ENCODE measurements at places on chromosomes 11 and 22.

- no peak for DNase-seq
These were observed 39.3 kb downstream of the LARGE1 start for GRCh38 chr22:33880986-33881385.

DNA sequence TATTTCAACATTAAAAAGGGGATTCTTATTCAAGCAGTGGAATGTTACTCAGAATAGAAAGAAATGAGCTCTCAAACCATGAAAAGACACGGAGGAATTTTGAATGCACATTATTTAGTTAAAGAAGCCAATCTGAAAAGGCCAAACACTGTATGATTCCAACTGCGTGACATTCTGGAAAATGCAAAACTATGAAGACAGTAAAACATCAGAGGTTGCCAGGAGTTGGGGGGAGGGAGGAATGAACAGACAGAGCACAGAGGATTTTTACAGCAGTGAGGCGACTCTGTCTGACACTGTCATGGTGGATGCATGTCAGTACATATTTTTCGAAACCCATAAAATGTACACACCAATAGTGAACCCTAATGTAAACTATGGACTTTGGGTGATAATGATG lies 22.9 kb upstream of the THY1 start:
- no peak for DNase-seq

- no peak for DNase-seq
These were observed 39.7 kb downstream of the YWHAH start for GRCh38 chr22:31983911-31984656.

GRCh38 chr22:19130959-19131684 lies at the start of gene TSSK2:
Gene TSSK2, plus strand, starts transcription at chr22:19131308. Its CDS starts 92 bp downstream, at chr22:19131400.
- DNase-seq = no peak

- no peak for DNase-seq
These were observed 30.3 kb downstream of the PRMT3 start for GRCh38 chr11:20417771-20418170.

- no peak for DNase-seq
These were observed 5.2 kb downstream of the SCYL1 start for GRCh38 chr11:65530157-65530496.

DNA sequence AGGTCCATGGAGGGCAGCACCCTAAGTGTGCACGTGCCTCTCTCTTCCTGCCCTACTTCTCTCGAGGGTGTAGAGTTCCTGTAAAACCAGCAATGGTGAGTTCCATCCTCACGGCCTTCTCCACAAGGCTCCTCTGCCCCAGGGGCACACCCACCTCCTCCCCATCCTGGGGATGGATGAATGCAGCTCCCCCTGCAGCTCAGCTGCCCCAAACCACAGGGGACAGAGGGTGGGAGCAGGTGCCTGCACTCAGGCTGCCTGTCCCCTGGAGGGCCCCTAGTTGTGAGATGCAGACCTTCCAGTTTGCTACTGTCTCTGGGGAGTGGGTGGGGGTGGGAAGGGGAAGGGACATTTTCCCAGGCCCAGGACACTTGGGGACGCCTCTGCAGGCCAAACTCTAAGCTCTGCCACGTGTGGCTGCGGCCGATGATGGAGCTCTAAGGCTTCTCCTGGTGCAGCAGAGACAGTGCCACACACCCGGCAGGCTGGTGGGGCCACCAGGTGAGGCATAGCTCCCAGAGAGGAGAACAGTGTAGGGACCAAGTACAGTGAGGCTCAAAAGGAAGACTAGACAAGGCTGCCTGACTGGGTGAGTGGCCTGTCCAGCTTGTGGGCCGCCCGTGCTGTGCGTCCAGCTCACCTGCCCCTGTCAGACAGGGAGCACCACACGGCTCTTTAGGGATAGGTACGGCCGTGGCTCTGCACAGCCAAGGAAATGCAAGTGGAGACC lies 540.9 kb downstream of the TBC1D22A start:
- no peak for DNase-seq

- no peak for DNase-seq
These were observed 558.6 kb downstream of the NTM start for GRCh38 chr11:131928992-131929391.

GRCh38 chr11:111157571-111157970 lies 88.0 kb upstream of the POU2AF2 start:
- no peak for DNase-seq

DNA sequence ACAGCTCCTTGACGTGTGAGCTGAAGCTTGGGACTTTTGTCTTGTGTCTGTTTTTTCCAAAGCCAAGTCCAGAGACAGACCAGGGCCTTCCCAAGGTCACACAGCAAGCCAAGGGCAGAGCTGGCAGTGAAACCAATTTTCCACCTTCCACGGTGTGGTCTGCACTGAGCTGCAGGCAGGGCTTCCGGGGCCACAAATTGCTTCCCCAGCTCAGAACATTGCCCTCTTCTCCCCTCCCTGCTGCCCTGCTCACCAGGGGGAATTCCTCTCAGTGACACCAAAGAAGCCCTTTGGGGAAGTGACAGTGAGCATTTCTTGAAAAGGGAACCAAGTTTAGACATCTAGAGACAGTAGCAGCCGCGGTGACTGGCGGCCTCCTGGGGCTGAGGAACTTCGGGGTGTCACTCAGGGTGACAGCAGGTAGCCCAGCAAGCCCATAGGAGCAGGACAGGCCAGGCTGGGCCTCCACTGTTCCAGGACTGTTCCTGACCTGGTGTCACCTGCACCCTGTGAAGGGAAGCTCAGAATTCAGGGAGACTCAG lies 9.2 kb downstream of the FXYD2 start:
- DNase-seq = no peak

DNA sequence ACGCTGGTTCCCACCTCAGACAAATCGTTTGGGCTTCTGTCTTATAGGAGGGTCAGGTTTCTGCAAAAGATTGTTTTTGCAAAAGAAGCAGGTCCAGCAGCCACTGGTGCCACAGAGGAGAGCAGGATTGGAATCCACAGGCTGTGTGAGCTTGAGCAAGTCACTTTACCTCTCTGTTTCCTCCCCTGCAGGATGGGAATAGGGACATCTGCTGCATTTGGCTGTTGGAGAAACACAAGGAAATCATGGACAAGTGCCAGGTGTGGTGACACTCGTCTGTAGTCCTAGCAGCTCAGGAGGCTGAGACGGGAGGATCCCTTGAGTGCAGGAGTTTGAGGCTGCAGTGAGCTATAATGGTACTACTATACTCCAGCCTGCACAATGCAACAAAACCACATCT lies 422.6 kb downstream of the MN1 start:
- DNase-seq = no peak

- no peak for DNase-seq
These were observed 233.4 kb upstream of the DDI1 start for GRCh38 chr11:103803062-103803461.

DNA sequence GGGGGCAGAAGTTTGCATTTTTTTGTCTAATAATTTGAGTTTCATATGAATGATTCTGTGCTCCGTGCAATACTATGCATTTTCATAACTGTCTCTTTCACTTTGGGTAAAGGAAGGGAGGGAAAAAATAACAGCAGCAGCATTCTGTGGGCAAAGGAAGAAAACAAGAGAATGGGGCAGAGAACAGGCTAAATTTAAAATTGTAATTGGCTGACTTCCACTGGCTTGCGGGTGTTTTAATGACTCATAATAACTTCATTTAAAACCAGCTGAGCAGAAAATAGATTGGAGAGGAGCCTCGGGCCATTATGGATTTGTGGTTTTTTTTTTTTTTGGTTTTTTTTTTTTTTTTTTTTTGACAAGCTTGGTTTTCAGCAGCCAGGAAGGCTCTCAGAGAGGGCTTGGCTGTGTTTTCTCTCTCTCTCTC lies 107.4 kb downstream of the ZBTB16 start:
- no peak for DNase-seq

GRCh38 chr11:44140805-44141204 lies 45.3 kb downstream of the EXT2 start:
- no peak for DNase-seq

- DNase-seq = no peak
These were observed 642 bp downstream of the NAA40 start for GRCh38 chr11:63939397-63939891.

GRCh38 chr11:33942954-33943353 lies 51.1 kb upstream of the LMO2 start:
- DNase-seq = no peak

DNA sequence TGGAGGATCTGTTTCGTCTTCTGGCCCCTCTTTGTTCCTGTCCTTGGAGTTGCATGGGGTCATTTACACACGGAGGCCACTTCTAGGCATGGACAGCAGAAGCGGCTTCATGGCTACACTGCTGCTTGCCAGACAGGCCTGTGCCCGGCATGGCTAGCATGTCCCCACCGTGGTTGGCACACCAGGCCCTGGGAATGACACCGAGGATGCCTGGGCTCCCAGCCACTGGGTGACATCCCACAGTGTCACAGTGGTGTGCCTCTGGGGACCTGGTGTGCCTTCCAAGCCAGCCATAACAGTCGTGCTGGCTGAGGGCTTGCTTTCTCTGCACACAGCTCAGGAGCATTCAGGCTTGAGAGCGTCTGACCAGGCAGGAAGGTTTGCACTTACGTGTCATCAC lies 910.1 kb downstream of the TBC1D22A start:
- DNase-seq = no peak

- DNase-seq = no peak
These were observed 365.5 kb downstream of the SHANK2 start for GRCh38 chr11:70886676-70887541.

DNA sequence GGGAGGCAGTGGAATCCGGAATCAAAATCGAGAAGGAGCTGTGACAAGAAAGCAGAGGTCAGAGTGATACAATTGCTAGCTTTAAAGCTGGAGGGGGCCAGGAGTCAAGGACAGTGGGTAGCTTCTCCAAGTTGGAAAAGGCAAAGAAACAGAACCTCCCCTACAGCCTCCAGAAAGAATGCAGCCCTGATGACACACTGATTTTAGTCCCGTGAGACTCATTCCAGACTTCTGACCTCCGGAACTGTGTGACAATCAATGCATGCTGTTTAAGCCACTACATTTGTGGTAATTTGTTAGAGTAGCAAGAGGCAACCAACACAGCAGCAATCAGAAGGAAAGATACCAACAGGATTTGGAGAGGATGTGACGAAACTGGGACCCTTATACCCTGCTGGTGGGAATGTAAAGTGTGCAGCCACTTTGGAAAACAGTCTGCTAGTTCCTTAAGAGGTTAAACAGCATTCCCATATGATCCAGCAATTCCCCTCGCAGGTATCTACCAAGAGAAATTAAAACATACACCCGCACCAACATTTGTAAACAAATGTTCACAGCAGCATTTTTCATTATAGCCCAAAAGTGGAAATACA lies 66.7 kb downstream of the DSCAML1 start:
- DNase-seq = no peak
